ENCODE measurements at places on chromosomes 16 and 17. TPM values are rescaled to one million over a fixed set of nuclear protein-coding genes. Genes with fewer than 3 reads are reported as not detected.

- DNase-seq = no peak
Measured at GRCh38 chr16:52193441-52193840, 353.5 kb downstream of the TOX3 start.

DNA sequence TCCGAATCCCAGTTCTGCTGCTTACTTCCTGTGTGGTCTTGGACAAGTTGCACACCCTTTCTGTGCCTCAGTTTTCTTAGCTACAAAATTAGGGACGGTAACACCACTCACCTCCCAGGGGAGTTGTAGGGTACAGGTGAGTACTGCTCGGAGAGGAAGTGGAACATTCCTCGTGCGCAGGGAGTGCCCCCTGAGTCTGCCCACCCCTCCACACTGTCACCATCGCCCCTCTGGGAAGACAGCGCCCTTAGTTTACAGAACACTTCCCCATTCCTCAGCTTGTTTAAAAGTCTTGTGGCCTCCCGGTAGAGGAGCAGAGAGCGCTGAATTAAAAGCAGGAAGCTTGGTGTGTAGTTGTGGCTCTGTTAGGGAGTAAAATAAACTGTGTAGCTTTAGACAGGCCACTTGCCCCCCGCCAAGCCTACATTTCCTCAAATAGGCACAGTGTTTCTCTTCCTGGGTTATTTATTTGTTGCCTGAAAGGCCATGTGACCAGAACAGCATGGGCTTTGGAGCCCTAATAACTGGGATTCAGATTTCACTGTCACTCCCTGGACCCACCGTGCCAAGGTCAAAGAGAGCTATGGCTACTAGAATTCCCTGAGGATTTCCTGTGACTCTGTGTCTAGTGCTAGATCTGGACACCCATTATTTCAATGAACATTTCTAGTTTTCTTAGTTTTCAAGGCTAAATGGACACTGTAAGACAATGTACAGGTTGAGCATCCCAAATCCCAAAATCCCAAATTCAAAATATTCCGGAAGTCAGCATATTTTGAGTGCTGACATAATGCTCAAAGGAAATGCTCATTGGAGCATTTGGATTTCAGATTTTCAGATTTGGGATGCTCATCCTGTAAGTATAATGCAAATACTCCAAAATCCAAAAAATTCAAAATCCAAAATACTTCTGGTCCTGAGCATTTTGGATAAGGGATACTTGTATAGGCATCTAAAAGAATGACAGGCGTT is 372.5 kb downstream of the SNX29 start:
- DNase-seq = no peak

DNA sequence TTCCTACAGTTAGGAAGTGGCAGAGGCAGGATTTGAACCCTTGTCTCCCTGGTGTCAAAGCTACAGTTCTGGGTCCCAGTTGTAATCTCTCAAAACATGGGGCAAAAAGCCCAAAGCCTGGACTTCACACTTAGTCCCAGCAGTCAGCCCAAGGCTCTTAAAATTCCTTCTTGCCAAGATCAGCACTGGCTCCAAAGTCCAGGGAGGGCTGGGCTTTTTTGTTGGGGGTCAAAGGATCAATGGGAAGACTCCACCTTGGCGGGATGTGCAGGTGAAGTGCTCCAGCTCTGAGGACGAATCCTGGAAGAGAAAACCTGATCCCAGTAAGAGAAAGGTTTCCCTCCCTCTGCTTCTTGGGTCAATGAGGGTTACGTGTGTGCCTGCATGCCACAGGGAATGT is 195.5 kb downstream of the HAPSTR1 start:
- DNase-seq = no peak

DNA sequence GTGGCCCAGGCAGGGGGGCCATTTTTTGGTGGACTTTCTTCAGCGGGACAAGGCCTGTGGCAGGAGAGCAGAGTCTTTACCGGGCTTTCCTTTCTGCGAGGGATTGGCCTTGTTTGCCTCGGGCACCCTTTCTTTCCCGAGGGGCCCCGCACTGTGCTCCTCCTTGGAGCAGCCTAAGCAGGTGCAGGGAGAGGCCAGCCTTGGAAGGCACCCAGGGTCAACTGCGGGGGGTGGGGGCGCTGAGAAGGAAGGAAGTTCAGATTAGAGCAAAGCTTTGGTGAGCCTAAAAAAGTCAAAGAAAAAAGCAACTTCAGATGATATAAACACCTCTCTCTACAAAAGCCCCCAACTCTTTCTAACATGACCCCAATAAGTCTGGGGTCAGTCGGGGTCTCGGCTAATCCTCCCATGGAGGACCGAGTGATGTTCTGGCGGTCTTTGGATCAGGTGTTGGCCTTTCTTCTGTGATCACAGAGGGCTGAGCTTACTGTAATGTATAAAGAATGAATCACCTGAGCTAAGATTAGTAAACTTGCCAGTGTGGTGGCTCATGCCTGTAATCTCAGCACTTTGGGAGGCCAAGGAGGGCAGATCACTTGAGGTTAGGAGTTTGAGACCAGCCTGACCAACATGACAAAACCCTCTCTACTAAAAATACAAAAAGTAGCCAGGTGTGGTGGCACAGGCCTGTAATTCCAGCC is 63.0 kb downstream of the PGS1 start:
- no peak for DNase-seq

- no peak for DNase-seq
Measured at GRCh38 chr17:29243792-29244191, 2.9 kb upstream of the CRYBA1 start.

DNA sequence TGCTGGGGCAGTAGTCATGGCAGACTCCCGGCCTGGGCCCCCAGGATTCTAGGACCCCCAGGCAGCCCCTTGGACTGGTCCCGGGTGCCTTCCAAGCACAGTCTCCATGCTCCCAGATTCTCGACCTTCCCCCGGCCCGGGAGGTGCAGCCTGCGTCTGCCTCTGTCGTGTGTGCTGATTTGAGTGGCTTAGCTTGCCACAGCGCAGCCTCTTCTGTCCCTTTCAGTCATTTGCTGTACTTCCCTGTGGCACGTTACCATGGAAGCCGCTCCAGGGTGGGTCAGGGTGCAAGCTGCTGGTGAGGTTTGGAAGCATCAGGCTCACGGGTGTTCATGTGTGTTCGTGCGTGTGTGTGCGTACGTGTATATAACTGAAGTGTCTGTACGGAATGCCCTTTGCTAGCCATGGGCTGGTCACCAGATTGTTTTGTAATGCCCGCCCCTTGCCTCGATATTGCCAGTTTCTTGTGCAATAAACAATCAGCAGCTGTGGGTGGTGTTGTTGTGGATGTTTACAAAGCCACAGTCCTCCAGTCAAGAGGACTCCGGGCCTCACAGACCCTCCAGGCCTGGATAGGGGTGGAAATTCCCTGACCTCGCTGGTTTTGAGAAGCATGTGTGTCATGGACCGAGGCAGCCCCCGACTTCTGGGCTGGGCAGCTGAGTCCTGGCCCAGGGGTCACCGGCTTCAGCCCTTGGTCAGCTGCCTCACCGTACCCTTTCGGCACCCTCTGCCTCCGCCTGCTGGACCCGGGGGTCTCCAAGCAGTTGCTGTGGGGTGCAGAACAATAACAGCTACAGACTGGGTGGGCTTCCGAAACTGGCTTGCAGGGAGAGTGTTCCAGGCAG is 9.7 kb upstream of the CLEC18A start:
- DNase-seq = no peak

DNA sequence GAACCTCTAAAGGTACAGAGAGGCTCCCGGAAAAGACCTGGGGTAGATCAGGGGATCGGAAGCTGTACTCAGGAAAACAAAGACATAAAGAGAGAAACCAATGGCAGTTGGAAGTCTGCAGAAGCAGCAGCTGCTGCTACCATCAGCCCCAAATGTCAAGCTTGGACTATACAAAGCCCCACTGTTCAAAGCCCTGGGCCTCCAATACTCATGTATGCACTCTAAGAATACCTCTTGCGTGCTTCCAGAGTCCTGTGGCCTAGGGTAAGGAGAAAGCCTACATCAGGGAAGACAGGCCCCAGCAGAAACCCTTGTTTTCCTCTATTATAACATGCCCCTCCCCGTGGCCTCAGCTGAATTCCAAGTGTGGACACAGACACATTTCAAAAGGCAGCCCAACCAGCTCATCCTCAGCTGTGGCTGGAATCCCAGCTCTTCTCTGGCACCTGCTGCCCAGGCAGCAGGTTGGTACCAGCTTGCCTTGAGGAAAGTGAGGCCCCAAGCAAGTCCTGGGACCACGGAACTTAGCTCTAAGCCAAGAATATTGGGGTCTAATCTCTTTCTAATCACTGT is 19.3 kb upstream of the MTMR4 start:
- no peak for DNase-seq

DNA sequence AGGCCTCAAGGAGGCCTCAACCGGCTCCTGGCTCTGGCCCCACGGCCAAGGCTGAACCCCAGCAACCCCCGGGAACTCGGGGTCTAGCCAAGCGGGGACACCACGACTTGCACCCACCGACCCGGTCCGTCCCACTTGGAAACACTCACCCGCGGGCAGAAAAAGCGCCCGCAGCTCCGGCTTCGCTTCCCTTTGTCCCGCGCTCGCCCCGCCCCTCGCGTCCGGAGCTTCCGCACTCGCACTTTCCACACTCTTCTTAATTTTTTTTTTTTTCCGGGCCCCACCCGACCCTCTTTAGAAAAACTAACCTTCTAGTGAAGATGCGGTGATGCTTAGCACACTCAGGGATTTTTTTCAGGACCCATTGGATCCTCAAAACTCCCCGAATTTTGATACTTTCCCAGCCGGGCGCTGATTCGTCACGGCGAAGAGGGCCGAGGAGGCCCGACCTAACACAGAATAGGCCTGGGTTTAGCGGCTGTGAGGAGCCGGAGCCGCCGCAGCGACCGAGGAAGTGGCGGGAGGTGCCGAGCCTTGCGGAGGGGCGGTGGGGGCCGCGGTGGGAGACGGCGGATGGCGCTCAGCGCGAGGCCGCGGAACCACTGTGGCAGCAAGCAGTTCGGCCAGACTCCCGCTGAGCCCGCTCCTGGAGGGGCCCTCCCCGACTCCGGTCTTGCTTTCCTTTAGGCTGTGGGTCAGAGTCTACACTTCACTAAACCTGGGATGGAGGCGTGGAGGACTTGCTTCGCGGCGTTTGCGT is at the start of gene SMARCE1:
SMARCE1 (minus strand) TSS at position 195 of the 760 bp plus-strand sequence. CDS start 2,016 bp downstream, outside the sequence.
- DNase-seq = no peak

- no peak for DNase-seq
Measured at GRCh38 chr17:76152591-76152990, 11.5 kb upstream of the FOXJ1 start.

GRCh38 chr17:9239246-9239792 is 218.0 kb downstream of the NTN1 start:
- no peak for DNase-seq

GRCh38 chr16:88651276-88651988 is 579 bp upstream of the CYBA start:
- no peak for DNase-seq

- DNase-seq = no peak
Measured at GRCh38 chr17:14559264-14560119, 258.6 kb downstream of the HS3ST3B1 start.

GRCh38 chr16:19864566-19864965 is 20.1 kb downstream of the GPRC5B start:
- DNase-seq = no peak

- DNase-seq = no peak
Measured at GRCh38 chr16:85104821-85105391, 7.4 kb downstream of the CIBAR2 start.

DNA sequence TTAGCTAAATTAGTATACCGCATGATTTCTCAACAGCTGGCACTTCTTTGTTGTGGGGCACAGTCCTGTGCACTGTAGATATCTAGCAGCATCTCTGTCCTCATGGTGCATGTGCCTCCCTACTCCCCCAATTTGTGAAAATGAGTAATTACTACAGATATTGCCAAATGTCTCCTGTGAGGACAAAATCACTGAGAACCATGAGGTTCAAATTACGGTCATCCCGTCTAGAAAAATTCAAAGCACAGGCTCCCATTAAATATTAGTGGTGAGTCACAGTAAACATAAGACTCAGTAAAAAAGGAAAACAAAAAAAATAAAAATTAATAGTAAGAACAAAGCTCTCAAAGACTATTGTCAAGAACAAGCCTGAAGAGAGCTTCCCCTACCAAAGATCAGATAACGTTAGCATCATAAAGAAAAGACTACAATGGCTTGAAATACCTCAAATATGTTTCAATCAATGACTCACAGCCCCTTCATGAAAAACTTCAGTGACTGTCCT is 57.8 kb downstream of the STH start:
- no peak for DNase-seq

GRCh38 chr17:37180376-37180775 is 195.4 kb upstream of the C17orf78 start:
- no peak for DNase-seq

GRCh38 chr17:57622683-57623433 is 122.2 kb downstream of the CCDC182 start:
- no peak for DNase-seq

- no peak for DNase-seq
Measured at GRCh38 chr17:47720754-47721533, 12.1 kb upstream of the TBX21 start.

DNA sequence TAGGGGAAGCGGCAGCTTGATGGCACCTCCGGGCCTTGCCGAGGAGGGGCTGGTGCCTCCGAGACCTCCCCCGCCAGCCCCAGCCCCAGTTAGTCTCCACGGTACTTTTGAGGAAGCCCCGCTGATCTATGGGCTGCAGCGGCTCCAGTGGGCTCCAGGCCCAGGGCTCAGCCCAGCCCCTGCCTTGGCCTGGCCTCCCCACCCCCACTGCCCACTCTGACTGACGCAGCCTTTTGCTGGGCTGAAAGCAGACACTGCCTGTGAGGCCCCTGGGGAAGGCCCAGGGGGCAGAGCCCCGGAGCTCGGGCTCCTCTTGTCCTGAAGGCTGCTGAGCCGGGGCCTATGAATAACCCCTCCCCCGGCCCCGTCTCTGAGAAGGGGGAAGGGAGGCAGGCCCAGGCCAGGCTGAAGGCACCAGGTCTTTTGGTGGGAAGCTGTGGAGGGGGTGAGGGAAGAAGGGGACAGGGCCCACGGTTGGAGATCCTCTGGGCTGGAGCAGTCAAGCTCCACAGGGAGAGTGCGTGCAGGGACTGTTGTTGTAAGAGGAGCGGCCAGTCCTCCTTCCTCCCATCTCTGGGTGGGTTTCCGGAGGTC is 7.5 kb upstream of the SMTNL2 start:
- DNase-seq = no peak

- DNase-seq = no peak
Measured at GRCh38 chr17:81500047-81500446, 12.6 kb downstream of the ACTG1 start.

ANKRD40CL gene
- total RNA-seq = not detected

TRIM65 gene
- total RNA-seq = 21.4 TPM

CDH1 gene
- total RNA-seq = 1.1 TPM

DOC2B gene
- total RNA-seq = 4.2 TPM

MYH11 gene
- total RNA-seq = 2,411 TPM

PRSS36 gene
- 14.8 TPM for total RNA-seq

PAQR4 gene
- total RNA-seq = 5.8 TPM

ARHGAP23 gene
- total RNA-seq = 87.1 TPM

TNK1 gene
- total RNA-seq = 4.7 TPM

ENPP7 gene
- total RNA-seq = not detected

DEXI gene
- 120 TPM for total RNA-seq

All from thoracic aorta (tissue), 2 donors.